HS-27A (cell line): ENCODE measurements at places on chromosomes 11 and 22.

DNA sequence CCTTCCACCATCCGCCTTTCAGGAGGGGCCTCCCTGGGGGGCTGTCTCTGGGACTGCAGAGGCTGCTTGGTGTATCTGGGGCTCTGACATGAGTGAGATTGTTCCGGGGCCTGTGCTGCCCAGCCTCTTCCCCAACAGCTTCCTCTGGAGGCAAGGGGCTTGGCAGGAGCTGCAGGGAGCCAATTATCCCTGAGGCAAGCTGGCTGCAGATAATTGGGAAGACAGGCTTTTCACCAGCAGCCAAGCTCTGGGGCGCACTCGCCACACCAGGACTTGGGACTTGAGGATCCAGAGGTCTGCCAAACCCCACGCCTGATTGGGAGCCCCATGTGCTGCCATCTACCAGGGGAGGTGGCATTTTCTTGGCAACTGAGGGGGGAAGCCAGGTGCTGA, 15.6 kb upstream of the RTN4R start:
- DNase-seq: no peak

DNA sequence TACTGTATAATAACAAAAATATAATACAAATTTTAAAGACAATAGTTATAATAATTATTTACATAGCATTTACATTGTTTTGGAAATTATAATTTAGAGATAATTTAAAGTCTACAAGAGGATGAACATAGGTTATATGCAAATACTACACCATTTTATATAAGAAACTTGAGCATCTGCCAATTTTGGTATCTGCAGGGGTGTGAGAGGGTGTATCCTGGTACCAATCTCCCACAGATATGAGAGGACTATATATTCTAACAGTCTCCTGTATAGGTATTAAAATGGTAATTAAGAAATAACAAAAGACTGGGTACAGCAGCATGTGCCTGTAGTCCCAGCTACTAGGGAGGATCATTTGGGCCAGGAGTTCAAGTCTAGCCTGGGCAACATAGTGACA, 134.4 kb downstream of the APOL5 start:
- DNase-seq: no peak

- no peak for DNase-seq
Observed at GRCh38 chr22:18995327-18995711, 59.2 kb upstream of the PRODH start.

- DNase-seq: no peak
Observed at GRCh38 chr11:16895306-16895705, 118.9 kb downstream of the PLEKHA7 start.

DNA sequence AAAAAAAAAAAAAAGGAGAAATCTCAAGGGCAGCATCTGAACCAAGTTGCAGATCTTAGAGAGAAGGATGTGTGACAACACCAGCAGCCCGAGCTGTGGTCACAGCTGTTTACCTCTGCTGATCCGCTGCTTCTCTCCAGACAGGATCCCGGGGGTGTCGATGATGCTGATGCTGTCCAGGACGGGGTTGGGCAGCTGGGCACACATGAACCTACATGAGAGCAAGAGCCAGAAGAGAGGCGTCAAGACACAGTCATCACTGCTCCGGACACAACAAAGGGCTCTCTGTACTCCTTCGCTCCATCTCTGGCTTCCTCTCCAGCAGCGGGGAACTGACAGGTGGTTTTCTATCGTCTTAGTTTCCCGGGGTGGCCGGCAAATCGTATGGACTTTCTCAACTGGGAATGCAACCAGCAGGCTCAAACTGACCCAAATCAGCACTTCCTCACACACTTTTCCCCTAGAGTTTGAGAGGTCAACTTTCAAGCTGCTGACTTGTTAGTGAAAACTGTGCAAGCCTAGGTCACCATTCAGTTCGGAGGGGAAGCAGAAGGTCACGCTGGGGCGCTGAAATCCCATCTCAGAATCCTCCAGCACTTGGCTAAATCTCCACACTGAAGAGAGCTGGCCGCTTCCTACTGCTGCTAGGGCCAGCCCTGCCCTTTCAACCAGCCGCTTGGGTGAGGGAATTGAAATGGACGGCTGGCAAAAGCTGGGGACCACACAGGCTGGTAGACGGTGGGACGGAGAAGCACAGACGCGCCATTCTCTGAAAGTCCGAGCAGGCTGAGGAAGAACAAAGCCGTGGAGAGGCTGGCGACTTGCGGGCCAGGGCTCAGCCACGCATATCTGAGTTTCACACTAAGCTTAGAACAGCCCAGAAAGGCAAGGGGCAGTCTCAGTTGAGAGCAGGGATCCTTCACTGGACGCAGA, 3.8 kb downstream of the EHD1 start:
- DNase-seq: no peak

GRCh38 chr11:69000831-69001242, 12.2 kb downstream of the MRGPRF start:
- no peak for DNase-seq

DNA sequence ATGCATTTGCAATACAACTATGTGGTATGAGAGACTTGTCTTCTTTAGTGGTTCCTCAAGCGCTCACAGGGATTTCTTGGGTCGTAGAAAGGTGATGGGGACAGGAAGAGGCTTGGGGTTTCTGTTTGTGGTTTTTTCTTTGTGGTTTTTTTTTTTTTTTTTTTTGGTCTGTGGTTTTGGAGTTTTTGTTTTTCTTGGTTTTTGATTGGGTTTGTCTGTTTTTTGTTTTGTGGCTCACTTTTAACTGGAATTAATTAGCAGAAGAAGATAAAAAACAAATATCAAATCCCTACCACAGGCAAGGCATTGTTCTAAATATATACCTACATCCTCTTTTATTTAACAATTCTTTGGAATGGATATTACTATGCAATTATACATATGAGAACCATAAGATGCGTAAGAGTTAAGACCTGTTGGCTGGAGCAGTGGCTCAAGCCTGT, 5.5 kb downstream of the TTC28 start:
- peak; percentile 20 for DNase-seq

DNA sequence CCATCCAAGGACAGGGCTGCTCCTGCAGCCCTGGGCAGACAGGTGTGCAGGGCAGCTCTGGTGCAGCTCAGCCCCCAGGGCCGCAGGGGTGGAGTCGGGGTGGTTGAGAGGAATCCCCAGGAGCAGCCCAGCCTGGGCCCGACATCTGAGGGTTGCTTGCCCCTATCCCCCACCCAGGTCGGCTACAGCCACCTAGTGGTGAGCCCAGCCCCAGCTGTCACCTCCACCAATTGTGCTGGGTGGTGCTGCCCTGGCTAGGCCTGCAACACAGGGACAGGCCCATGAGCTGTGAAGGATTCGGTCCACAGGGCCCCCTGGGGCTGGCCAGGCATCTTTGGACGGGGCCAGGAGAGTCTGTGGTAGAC, 29.6 kb downstream of the RTN4R start:
- DNase-seq: no peak

DNA sequence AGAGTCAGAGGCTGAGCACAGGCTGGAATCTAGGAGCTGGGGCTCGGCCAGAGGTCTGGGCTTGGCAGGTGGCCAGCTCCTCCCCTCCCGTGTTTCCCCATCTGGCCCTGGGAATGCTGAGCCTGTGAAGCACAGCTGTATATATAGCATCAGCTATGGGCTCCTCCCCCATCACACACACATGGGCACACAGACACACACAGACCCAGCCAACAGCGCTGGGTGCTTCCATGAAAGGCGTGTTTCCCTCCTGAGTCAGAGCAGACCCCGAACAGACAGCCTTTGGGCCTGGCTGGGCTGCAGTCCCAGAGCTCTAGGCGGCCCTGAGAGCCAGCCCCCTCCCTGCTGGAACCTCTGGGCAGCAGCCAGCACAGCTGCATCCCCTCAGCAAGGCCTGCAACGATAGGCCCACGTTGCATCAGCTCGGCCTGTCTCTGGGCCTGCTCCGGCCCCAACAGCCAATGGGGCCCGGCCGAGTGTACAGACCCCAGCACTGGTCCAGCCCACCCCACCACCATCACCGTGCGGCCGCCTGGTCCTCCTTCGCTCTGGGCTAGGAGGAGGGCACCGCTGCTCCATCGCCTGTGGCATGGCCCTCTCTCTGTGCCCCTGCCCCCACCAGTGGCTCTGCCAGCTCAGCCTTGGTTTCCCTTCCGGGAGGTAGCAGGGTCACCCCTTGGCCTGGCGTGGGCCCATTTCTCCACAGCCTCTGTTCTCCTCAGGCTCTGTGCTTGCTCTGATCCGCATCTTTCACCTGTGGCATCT, 7.6 kb upstream of the SERPINH1 start:
- DNase-seq: peak; percentile 96

DNA sequence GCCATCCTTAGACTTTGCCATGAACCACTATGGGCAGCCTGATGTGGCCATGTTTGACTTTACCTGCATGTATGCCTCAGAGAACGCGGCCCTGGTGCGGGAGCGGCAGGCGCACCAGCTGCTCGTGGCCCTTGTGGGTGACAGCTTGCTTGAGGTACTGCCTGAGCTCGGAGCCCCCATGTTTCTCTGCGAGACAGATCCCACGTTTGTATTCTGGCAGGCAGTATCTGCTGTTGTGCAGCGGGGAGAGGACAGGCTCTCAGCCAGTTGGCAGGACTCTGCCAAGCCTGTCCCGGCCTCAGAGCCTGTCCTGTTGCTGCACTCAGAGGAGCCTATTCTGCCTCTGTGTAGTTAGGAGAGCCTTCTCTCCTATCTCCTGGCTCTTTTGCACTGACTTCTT, 109.9 kb downstream of the MICAL2 start:
- no peak for DNase-seq

GRCh38 chr11:47004595-47005033, 68.1 kb downstream of the CSTPP1 start:
- DNase-seq: peak; percentile 26

- DNase-seq: no peak
Observed at GRCh38 chr22:42440728-42441127, 8.5 kb upstream of the NFAM1 start.

DNA sequence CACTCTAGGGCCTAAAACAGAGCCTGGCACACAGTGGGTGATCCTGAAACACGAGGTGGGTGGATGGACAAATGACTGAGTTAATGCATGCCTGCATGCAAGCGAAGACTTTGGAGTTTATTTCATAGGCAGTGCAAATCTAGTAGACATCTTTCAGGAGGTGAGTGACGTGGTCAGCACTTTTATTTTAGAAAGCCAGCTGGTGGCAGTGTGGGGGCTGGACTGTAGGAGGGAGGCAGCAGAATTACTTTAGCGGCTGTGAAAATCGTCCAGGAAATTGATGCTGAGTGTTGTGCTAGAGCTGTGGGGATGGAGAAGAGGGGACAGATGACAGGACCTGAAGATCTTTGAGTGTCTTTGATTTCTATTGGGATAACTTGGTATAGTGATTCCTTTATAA, 47.1 kb downstream of the BMAL1 start:
- DNase-seq: no peak

DNA sequence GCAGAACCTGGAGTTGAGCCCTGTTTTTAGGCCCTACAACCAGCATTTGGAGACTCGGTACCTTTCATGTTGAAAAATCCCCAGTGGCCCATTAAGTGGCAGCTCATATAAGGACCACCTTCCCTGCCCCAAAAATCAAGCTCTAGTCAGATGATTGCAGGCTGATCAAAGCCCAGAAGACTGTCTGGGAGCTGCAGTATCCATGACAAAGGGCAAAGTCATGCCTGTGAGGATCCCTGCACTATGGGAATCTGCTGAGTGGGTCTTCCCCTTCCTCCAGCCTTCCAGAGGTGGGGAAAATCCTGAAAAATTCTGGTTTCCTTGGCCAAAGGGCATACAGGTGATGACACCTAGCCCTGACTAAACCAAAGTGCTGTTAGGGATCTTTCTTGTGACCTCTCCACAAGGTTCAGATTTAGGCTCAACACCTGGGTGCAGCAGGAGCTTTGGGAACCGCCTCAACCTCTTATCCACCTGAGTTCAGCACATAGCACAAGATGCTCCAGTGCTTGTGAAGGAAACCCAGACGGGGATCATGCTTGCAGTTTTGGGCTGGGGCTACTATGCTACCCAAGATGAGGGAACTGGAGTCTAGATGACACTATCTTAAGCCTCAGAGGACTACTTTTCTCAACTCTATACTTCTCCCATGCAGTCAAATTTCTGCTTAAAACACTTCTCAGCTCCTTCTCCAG, 1.2 kb upstream of the TRIM3 start:
- DNase-seq: no peak

GRCh38 chr11:17389211-17389956, 925 bp upstream of the KCNJ11 start:
- DNase-seq: no peak

- DNase-seq: no peak
Observed at GRCh38 chr11:84292006-84292405, 1005.8 kb upstream of the CCDC90B start.

- DNase-seq: no peak
Observed at GRCh38 chr11:135009125-135009524, 597.1 kb upstream of the B3GAT1 start.

GRCh38 chr11:66956689-66957290, 1.4 kb downstream of the PC start:
- DNase-seq: no peak

DNA sequence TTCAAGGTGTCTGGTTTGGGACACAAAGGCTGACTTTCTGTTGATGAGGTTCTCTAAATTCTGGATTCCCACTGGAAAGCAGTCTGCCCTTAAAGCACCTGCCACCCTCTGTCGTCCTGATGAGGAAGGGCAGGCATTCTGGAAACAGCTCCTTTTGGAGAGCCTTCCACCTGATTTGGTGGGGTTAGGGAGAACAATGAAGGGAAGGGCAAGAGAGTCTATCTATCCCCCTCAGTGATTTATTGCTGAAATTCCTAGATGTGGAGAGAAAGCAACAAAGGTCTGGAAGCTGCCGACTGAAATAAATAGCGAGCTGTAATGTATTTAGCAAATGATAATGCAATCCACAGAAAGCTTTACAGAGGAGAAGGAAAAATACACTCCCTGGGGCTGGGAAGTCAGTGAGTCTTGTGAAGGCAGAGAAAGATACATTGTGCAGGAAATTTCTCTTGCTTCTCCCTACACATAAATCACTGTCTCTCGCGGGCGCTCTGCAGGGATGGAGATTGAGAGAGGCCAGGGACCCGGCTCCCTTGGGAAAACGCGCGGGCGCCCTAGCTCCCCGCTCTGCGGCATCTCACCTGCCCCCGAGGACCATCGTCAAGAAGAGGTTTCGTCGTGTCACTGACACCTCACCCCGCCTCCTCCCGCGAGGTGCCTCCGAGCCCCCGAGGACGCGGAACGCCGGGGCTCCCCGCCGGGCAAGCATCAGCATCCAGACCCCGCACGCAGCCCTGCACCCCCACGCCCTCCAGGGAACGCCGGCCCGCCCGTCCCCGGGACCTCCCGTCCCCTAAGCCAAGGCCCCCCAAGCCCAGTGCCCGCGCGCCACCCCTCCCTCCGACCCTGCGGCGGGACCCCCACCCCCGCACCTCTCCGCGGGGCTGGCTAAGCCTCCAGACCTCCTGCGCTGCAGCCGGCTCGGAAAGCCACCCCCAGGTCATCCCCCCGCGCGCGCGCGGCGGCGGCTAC, 673 bp downstream of the CDON start:
- no peak for DNase-seq

GRCh38 chr11:76201672-76202412, 4.5 kb downstream of the WNT11 start:
- no peak for DNase-seq

GRCh38 chr11:47914743-47915142, 65.6 kb upstream of the PTPRJ start:
- DNase-seq: no peak
